Stimulated activated CD8-positive, alpha-beta memory T cell treated with anti-CD3 and anti-CD28 coated beads, Interleukin-4, amount 100 ng/mL, for 4 hours (primary cell): ENCODE measurements at places on chromosomes 12 and 14.

DNA sequence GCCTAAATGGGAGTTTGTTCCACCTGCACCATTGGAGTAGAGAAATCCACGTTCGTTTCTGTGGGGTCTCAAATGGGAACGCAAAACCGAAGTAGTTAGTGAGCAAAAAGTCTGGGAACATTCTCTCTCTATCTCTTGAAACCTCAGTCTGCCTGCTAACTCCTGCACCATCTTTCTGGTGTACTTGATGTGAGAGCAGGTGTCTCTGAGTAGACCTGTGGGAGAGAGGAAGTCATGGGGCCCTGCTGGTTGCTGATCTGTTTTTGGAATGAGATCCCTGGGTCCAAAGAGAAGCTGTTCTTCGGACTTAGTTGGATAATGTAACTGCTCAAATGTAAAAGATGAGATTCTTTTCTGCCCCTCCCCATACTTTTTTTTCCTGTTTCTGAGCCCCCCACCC lies 57.3 kb downstream of the MAX start:
- DNase-seq: no peak

DNA sequence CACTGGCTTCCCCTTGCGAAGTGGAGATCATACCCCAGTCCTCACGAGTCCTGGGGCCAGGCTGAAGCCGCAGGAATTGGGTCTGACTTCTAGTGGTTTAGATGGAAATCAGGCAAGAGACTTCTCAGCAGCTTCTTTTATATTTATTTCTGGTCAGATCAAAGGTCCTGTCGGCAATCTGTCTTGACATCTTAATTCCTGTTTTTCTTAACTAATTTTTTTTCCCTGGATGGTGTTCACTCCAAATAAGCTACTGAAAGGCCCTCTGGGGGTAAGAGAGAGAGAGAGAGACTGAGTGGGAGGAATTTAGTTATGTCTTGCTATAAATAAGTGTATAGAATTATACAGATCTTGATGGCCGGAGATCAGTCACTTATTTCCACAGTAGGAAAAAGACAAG lies 698.7 kb upstream of the TBX3 start:
- DNase-seq: no peak

DNA sequence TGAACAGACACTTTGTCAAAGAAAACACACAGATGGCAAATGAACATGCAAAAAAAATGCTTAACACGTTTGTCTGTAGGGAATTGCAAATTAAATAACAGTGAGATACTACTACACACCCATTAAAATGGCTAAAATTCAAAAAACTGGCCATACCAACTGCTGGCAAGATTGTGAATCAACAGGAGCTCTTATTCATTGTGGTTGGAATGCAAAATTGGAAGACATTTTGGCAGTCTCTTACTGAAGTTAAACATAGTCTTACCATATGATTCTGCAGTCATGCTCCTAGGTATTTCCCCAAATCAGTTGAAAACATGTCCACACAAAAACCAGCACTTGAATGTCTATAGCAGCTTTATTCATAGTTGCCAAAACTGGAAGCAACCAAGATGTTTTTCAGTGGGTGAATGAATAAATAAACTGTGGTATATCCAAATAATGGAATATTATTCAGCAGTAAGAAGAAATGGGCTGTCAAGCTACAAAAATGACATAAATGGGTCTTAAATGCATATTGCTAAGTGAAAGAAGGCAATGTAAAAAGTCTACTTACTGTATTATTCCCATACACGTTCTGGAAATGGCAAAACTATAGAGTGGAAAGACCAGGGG lies 91.4 kb downstream of the PLEKHA5 start:
- DNase-seq: no peak

DNA sequence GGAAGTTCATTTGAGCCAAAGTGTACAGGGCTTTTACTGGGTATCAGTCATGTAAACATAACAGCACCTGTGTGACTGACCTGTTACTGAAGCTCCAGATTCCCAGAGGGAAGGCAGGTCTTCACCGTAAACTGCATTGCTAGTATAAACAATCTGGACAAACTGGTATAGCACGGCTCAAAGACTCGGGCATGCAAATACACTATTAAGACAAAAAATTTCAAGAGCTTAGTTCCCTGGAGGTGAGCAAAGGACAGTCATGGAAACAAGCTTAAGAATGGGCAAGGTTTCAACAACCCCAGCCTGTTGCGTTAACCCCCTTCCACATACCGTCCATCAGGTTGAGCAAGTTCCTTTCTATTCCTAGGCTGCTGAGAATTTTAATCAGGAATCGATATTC lies 9.4 kb downstream of the PARP11 start:
- DNase-seq: no peak

GRCh38 chr14:59969319-59969718 lies 49.4 kb downstream of the LRRC9 start:
- no peak for DNase-seq

DNA sequence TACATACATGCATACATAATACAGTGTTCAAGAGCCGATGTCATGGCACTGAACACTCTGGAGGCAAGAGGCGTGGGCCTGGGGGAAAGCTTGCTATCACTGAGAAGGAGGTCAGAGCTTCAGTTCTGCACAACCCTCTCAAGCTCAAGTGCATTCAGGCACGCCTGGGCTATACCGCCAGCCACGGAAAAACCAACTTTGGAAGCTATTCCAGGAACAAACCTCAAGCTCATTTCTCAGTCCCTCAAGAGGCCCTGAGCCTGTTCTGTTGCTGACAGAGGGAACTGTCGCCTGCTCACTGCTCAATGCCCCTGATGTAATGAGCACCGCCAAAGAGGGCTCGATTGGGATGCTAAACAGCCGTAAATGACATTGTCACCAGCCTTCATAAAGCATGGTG lies 9.2 kb downstream of the NOS1 start:
- DNase-seq: no peak

- no peak for DNase-seq
Measured at GRCh38 chr12:132465269-132466190, 24.4 kb upstream of the FBRSL1 start.

DNA sequence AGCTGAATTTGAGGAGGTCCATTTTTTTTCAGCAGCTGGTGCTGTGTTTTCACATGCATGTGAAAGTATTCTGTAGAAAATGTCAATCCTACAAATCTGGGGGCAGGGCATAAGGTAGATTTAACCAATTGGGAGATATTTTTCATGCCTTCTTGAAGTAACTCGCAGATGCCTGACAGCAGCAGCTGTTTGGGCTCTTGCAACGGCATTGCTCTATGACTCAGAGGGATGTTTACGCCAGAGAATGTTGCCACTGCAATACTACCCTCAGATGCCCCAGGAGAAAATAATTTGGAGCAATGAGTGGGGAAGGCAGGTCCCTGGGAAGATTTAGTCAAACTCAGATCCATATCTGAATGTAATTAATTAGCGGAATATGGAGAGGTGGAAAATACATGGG lies 42.5 kb upstream of the MYBPC1 start:
- no peak for DNase-seq

- DNase-seq: no peak
Measured at GRCh38 chr12:58104351-58104755, 163.0 kb downstream of the ATP23 start.

DNA sequence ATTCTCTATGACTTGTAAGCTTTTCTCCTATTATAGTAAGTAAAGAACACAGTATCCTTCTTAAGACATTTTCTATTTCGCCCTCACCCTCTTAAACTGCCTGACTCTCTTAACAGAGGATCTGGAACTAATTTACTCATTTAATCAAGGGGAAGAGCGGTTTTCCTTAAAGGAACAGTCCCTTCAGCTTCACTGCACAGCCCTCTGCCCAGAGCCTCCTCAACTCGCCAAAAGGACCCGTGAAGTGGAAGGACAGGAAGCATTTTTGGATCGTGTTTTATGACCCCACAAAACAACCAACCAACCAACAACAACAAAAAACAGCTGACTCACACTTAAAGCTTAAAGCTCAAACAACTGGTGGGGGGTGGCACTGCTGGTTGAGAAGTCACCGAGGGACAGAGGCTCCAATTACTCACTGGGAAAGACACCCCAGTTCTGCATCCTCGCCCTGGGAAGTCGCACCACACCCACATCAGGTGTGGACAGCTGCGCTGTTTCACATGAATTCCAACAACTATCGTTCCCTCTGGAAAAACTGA lies 35.7 kb downstream of the NID2 start:
- no peak for DNase-seq
